ENCODE measurements at places on chromosomes 16 and 17. TPM values are rescaled to one million over a fixed set of nuclear protein-coding genes. Genes with fewer than 3 reads are reported as not detected.

DNA sequence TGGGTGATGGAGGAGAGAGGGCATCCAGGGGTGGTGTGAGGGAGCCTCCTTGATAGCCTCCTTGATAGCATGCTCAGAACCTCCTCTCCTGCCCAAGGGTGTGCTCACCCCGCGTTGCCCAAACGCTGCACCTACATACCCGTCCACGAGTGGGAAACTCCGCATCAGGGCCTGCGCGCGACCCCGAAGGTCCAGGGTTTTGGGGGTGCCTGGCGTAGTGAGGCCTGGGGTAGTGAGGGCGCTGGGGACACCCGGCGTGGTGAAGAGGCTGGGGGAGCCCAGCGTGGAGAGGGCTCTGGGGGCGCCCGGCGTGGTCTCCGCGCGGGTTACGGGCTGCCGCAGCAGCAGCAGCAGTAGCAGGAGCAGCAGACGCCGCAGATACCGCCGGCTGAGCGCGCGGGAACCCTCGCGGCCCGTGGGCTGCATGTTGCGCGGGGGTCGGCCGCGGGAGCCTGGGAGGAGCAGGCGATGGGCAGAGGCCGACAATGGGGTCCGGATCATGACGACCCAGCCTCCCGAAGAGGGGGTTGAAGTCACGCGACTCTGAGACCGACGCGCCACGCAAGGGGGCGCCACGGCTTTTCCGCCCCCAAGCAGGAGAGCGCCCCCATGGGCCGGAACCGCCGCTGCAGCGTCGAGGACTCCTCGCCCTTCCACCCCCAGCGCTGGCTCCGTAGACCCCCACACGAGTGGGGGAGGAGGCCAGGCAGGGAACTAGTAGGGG lies at the start of gene DPEP3:
Gene DPEP3, minus strand, starts transcription at position 545 of the 724 bp plus-strand sequence. Its CDS starts 119 bp downstream, at position 426.
- no peak for DNase-seq

DNA sequence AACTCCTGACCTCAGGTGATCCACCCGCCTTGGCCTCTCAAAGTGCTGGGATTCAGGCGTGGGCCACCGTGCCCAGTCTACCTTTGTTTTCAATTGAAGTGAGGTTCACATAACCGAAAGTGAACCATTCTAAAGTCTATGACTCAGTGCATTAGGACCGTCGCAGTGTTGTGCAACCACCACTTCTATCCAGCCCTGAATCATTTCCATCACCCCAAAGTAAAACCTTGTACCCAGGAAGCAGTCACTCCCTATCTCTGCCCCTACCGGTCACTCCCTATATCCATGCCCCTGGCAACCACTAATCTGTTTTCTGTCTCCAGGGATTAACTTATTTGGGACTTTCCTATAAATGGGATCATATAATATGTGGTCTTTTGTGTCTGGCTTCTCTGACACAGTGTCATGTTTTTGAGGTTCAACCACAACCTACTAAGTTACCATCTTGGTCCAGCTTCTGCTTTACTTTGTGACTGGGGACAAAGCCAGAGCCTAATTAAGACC lies 28.3 kb upstream of the CDC42EP4 start:
- no peak for DNase-seq

GRCh38 chr17:7477392-7478275 lies 1.8 kb downstream of the ZBTB4 start:
- peak; percentile 33 for DNase-seq

- DNase-seq: no peak
Observed at GRCh38 chr16:67462279-67462655, 18.7 kb downstream of the ATP6V0D1 start.

DNA sequence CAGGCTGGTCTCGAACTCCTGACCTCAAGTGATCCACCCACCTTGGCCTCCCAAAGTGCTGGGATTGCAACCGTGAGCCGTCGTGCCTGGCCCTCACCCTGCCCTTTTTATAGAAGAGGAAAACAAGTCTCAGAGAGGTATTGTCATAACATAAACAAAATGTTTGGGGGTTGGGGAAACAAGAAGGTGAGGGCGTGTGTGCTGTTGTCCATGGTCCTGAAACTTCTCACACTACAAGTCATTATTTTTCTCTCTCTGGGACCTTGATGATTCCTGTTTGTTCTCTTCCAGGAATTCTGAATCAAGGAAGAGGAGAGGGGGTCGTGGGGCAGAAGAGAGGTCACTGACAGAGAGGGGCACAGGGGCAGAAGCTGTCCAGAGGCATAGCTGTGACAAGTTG lies 160.2 kb upstream of the LHX1 start:
- no peak for DNase-seq

DNA sequence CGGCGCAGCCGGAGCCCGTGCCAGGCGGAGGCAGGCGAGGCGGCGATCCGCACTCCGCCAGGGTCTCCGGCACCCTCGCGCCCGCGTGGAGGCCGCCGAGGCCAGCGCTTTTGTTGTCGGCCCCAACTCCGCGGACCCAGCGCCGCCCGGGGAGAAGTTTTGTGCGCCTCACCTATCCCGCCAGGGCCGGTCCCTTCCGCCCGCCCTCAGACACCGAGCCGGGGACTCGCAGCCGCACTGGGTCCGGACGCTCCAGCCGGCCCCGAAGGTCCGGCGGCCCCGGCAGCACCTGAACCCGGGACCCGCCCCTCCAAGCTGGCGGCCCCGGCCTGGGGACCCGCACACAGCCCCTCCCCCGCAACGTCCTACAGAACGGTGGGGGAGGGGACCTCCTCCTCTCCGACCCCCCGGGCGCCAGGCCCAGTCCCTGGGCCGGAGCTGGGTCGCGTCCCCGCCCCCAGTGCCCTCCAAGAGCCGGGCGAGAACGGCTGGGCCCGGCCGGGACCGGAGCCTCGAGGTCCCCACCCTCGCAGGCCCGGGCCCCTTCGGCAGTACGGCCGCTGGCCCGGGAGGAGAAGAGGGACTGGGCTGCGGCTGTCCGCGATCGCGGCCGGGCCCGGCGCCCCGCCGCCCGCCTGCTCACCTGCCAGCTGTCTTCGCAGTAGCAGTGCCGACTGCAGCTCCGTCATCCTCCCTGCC lies 698 bp downstream of the UBE2G1 start:
- DNase-seq: peak; percentile 40

DNA sequence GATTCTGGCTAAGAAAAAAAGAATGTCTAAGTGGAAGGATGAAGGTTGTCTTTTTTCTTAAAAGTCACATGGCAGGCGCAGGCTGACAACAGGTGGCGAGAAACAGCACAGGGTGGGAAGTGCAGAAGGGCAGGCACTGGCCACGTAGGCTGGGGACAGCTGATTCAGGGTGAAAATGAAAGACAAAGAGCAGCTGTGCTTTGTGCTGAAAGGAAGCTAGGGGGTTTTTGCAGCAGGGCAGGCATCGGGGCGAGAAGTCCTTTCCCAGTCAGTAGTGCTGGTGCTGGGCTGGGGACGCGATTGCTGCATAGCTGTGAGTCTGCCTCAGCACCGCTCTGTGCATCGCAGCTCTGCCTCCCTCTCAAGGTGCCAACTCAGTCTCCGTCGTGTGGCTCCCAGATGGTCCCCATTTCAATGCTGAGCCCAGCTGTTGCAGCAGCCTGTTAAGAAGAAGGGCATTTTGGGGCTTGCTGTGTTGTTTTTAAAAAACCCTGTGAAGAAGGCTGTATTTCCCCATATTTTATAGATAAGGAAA lies 183.1 kb upstream of the CCL2 start:
- no peak for DNase-seq

Gene CA4
- 111 TPM for total RNA-seq

Measured in colonic mucosa (tissue), 4 donors.